ENCODE measurements at places on chromosomes 3 and 15.

- no peak for DNase-seq
Observed at GRCh38 chr15:46410705-46411104, 775.9 kb downstream of the SQOR start.

- no peak for DNase-seq
Observed at GRCh38 chr3:174355505-174355904, 503.6 kb upstream of the NAALADL2 start.

GRCh38 chr15:70327856-70328678 lies 230.3 kb upstream of the TLE3 start:
- DNase-seq, result no peak

DNA sequence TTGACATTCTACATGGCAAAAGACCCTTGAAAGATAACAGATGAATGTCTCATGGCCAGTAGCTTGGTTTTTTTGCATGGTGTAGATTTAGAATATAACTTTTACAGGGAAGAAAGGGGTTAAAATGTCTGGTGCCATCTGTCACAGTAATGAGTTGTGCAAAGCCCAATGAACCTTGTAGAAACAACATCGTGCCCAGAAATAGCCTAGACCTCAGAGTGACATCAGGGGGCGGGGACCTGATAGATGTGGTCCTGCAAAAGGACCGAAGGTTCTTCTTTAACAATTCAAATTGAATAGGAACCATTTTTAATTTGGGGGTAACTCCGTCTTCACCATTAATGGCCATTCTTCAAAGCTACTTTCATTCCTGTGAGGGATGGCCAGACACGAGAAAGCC lies 254.1 kb upstream of the CTDSPL start:
- DNase-seq, result no peak

- DNase-seq, result peak; percentile 16
Observed at GRCh38 chr3:115790759-115791158, 167.4 kb downstream of the GAP43 start.

DNA sequence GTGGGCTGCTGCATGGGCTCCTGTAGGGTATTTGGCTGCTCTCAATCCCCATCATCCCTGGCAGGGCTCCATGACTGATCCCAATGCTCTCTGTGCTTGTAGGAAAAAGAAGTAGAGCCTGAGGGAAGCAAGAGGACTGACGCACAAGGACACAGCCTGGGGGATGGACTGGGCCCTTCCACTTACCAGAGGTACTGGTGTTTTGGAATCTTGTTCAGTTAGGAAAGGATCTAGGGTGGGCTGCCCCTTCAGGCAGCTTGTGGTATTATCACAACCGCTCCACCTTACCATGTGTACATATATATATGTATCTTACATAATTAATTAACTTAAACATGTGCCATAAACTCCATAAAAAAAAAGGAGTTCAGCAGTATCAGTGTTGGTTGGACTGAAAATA lies 1.3 kb downstream of the SLC28A2 start:
- no peak for DNase-seq

DNA sequence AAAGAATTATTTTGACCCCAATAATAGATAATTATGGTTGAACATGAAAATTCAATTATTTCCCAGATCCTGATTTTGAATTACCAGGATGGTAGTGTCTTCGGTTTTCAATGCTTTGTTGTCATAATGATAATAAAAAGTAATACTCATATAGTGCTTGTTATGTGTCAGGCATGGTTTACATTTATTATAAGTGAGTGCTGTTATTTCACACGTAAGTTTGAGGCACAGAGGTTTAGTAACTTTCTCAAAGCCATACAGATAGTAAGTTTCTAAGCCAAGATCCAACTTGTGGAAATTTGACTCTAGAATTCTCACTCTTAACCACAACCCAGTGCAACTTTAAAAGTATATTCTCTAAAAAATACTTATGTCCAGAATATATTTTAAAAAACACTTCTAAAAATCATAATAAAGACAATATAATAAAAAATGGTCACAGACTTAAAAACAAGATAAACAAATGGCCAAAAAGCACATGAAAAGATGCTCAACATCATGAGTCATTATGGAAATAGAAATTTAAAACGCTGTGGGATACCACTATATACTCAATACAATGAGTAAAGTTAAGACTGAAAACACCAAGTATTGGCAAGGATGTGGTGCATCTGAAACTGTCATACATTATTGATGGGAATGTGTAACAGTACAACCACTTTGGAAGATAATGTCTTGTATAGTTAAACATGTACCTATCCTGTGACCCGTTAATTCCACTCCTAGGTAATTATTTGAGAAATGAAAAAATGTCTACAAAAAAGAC lies 45.2 kb downstream of the SPRED1 start:
- no peak for DNase-seq

GRCh38 chr15:67259379-67259778 lies 4.8 kb downstream of the IQCH start:
- no peak for DNase-seq

DNA sequence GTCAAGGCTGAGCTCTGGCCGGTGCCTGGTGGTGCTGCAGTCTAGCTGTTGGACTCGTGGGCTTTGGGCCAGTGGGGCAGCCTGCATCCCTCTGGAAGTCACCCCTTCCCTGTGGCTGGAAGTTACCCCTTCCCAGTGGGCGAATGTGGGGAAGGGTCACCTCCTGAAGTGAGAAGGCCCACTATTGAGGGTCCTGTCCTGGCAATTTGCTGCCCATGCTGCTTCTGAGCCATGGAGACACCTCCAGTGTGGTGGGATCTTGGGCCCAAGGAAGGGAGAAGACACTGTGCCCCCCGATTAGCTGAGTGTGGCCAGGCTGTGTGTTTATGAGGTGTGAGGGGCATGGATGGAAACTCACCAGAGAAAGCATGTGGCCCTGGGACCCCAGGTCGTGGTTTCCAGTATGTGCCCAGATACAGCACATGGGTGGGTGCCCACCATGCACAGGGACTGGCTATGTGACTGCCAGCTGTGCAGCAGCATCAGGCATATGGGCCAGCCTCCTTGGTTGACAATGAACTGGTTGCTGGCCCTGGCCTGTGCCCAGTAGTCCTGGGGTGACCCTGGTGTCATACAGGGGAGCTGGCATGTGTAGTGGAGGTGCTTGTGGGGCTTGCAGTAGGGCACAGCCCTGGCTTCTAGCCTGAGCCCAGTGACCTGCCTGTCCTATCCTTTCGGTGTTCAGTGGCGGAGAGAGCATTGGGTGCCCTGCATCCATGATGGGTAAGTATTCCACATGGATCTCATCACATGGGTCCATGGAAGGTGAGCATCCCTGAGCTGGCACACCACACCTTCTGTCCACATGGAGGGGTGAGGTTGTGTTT lies 221.2 kb downstream of the SNRPN start:
- no peak for DNase-seq

DNA sequence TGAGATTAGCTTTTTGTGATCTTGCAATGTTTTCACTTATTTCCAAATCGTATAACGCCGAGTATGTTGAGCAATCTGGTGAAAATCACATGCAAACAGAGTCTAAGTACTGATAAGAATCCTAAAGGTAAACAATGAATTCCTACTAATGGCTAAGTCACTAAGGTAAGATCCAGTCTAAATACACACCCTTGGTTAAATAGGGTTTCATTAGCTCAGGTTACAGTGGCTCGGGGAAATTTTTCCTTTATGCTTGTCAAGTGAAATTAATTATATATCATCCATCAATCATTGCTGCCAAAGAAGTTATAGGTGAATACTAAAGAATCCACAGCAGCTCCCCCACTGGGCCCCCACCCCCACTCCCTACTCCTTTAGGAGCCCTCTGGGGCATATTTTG lies 139.3 kb downstream of the SOX2 start:
- no peak for DNase-seq

DNA sequence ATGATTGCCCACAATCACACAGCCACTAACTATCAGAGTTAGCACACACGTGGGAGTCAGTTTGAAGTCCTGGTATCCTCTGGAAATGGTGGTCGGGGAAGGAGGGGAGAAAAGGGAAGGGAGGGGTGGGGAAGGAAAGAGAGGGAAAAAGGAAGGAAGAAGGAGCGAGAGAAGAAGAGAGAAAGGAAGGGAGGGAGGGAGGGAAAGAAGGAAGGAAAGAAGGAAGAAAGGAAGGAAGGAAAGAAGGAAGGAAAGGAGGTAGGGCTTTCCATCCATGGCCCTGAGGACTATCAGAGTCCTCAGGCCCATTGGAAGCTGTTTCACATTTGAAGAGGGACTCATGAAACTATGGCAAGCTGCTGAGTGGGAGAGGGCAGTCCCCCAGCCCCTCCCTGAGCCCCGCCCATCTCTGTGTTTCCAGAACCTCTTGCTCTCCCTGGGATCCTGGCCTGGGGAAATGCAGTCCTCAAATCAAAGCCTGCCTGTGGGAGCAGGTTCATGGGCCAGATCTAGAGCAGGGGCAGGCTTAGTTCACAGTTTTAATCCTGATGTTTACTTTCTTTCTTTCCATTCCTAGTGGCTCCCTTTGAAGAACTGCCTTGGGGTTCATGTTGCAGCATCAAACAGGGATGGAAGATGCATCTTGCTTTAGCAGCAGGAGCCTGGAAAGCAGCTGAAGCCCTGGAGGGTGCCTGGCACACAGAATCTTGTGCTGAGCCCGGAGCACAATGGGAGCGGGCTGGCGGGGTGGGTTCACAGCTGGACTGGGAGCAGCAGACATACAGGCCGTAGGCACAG lies 66.1 kb upstream of the GLCE start:
- DNase-seq, result no peak

DNA sequence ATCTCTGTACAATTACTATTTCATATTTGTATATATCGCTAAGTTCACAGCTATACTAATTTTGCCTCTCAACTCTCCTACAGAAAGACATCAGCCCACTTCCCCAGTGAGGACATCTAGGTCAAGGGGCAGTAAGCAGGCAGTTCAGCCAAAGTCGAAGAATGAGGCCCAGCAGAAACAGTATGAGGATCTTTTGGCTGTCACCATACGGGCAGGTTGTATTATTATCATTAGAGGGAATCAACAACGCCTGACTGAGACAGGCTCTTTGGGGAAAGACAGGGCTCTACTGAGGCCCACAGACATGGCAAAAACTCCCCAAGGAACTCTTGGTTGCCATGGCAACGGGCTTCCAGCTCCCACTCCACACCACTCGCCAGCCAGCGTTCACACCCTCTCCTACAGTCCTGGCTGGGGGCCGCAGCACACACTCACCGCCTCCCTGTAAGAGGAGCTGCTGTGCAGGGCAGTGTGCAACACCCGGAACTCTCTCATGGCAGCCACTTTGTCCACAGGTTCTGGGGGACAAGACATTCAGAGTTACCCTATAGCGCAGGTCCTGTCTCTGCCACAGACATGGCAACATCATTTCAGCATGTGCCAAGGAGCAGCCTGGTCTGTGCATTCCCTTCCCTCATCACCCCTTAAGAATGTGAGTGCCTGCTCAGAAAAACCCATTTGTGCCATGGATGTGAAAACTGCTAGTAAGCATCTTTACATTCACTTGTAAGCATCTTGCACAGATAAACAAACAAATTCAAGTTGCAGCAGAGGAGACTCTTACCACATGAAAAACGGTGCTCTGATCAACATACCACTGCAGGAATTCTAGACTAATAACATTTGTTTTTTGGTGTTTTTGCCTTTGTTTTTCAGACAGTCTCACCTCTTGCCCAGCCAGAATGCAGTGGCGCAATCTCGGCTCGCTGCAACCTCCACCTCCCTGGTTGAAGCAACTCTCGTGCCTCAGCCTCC lies 8.8 kb downstream of the UBL7 start:
- DNase-seq, result no peak

GRCh38 chr3:126666658-126667528 lies 12.0 kb upstream of the TXNRD3 start:
- DNase-seq, result no peak

DNA sequence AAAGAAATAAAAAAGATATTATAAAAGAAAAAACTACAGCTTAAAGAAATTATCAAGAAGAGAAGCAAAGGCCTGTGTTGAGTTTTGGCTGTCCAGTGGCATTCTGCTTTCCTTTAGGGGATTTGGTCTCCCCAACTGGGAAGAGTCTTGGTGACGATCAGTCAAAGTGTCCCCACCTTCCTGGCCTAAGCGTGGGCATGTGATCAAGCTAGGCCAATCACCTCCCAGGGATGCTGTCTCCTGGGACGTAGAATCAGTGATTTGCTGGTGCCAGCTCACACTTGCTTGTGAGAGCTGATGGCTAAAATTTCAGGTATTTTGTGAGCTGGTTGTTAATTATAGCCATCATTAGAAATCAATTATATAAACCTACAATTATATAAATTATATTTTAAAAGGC lies 69.5 kb downstream of the ATP2B2 start:
- no peak for DNase-seq

DNA sequence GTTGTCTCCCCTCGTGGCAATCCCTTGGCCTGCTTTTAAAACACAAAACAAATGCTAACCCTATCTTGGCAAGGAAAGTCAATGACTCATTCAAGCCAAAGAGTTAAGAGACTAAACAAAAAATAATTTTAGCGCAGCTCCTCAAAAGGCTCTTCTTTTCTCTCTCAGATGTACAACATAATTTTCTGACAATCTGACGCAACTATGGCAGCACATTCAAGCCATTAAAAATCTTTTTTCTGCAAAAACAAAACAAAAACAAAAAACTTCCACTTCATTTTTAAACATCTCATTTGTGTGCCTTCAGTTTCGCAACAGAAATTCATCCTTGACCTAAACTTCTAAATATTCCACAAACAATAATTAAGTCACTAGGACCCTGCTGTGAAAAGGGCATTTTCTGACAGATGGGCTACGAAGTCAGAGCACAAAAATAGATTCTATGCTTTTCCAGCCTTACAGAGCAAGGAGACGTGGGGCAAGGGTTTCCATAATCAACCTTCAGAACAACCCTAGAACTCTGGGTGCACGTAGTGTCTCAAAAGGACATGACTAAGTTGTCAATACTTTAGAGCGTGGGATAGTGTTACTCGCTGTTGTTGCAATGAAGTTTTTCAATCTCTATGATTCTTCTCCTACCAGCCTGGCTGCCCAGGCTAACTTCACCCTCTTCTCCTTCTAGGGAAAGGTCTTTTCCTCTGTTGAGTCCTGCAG lies 84.3 kb downstream of the MB21D2 start:
- no peak for DNase-seq

DNA sequence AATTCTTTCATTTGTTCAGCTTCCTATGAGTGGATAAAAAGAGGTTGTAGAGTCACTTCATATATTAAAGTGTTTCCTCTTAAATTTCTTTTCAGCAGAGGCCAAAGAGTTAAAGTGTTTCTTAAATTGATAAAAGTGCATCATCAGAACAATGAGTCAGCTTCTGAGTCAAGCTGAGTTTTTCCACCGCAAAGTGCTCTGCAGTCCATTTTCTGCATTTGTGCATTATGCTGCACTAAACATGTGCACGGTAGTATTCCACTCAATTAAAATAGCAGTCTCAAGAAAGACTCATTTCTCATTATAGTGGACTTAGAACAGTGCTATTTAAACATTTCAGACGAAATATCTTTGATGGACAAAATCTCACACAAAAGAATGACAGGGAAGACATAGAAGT lies 152.0 kb downstream of the ZBBX start:
- DNase-seq, result no peak

DNA sequence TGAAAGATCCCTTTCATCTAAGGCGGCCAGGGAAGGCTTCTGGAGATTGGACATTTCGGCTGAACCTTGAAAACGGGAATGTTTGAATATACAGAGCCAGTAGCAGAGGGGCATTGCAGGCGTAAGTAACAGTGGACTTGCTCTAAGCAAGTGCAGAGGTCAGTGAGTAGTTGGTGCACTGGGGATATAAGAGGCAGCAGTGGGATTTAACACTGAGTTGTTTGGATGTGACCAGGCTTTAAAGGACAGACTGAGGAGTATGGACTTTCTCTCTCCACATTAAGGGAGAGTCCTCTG lies 1.3 kb downstream of the ARNT2 start:
- no peak for DNase-seq

All from activated naive CD4-positive, alpha-beta T cell (primary cell).